ENCODE measurements at places on chromosomes 4 and X.

GRCh38 chr4:181364504-181364903, 878.7 kb upstream of the TENM3 start:
- DNase-seq, result no peak

DNA sequence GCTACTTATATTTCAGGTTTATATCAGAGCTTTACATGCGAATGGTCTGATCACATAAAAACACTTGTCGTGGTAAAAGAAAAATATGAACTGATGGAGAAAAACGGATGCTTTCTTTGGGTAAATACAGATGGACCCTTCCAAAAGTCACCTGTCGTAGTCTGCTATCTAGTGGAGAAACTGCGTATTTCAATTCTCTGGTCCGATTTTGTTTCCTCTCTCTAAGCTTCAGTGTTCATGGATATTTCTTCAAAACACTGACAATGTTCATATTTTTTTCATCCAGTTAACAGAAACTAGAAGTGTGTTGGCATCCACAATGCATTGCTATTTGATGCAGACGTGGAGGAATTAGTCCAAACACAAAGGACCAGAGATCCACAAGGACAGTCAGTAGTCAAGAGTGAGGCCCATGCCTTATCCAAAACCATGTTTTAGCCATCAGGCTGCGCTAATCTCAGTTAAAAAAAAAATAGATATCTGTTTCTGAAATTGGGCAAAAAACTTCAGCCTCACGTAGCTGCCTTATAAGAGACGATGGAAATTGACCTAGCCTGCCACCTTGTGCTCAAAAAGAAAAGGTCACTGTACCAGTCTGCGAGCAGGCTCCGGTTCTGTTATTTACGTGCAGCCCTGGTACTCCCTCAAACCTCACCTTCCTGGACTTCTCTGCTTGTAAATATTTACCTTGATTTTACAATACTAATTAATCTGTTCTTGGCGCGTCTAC, 16.0 kb downstream of the MEPE start:
- DNase-seq, result peak; percentile 51

DNA sequence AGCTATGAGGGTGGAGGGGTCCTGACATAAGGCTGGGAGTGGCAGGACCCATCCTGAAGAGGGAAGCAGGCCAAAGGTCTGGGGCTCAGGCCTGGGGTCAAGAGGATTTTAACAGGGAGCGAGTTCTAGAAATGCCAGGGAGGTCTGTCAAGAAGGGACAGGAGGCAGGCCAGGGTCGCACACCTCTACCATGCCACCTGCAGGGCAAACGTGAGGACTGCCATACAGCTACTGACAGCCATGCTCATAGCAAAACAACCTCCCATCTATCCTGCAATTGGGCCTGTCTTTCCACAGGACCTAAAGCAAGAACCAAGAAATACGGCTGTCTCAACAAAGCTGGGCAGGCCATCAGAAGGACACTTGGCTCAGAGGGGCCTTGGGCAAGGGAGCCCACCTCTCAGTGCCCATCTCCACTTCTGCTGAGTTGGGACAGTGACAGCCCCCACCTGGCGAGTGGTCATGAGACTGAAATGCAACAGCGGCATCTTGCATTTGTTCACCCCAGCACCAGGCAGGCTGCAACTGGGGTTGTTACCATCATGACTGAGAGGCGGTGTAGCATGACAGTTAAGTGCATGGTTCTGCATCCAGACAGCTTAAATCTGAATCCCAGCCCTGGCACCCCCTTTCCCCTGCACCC, 92.7 kb downstream of the WFS1 start:
- DNase-seq, result peak; percentile 56

GRCh38 chr4:92231511-92231910, 72.3 kb upstream of the GRID2 start:
- DNase-seq, result no peak

DNA sequence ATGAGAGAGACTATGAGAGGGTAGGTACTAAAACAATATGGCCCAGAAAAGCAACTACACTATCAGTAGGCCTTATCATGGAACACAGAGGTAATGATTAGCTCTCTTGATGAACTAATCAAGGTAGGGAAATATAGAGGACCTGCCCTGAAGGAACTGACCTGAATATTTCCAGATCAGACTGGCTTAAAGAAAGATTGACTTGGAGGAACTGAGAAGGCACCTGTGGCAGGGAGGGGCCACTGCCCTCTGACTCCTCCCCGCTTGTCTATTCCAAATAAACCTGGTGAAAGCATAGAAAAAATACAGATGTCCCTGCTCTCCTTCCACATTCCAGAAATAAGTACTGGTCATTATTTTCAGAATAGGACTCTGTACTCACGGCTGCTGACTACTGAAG, 5.5 kb downstream of the RPS6KA6 start:
- DNase-seq, result no peak

DNA sequence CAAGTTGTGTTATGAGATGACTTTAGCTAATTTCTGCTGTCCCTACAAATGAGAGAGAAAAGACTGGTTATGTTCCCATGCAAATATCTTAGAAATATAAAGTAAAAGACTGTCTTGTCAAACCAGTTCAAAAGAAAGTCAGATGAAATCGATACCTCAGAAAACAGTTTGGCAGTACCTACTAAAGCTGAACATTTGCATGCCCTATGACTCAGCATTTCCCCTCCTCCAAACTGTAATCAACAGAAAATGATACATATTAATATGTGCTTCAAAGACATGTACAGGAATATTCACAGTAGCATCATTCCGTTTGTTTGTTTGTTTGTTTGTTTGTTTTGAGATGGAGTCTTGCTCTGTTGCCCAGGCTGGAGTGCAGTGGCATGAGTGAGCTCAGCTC, 90.3 kb downstream of the ARX start:
- peak; percentile 88 for DNase-seq

DNA sequence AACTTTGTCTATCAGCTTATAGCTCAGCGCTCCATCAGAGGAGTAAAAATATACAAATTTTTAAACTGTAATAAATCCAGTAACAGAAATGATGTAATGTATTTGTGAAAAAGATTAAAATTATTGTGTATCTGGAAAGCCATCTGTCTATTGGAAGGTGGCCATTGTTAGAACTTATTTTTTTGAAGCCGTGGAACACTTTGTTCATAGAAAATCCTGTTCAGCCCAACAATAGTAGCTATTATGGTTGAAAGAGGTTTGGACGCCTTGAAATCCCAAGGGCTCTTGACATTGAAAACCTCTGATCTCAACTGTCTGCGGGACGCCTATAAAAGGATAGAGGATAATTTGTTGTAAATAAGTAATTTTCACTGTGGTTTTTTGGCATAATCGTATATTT, 98.3 kb downstream of the RAPGEF2 start:
- DNase-seq, result no peak

DNA sequence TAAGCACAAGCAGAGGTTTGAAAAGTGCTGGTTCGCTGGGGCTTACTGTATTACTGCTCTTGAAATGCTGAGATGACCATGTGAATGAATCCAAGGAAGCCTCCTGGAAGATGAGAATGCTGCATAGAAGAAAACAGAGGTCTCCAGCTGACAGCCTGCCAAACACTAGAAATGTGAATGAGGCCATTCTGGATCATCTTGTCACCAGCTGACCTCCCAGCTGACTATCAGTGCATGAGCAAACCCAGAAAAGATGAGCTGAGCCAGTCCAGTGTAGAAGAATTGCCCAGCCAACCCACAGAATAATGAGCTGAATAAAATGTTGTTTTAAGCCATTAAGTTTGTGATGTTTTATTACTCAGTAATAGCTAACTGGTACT, 49.1 kb upstream of the DYNLT3 start:
- DNase-seq, result no peak

DNA sequence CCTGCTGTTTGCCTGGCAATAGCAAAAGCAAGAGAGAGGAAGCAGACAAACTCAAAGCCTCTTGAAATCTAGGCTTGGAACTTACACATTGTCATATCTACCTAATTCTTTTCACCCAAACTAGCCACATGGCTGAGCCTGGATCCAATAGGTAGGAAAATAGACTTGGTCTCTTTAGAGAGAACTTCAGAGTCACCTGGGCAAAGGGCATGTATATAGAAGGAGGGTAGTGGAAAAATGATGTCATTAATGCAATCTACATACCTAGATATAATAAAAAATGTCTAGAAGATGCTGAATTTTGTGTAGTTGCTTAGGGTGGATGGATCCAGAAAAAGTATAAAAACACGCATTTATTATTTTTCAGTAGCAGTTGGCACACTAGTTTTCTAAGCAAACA, 237.0 kb upstream of the GEMIN8 start:
- DNase-seq, result no peak

DNA sequence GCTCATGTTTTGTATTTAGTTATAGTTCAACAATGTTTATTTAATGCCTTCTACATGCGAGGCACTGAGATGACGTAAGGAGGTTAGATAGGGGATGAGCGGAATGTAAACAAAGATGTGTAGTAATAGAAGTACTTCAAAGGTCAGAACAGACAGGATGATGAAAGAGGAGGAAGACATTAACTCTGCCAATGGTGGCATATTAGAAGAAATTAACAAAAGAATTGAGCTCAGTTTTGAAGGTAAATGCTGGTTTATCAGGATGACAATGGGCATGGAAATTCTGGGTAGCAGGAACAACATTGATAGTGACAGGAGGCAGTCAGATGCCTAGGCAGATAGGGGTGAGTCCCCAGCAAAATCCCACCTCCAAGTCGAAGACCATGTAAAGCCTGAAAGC, 62.3 kb upstream of the PGRMC2 start:
- no peak for DNase-seq

GRCh38 chr4:163284304-163284703, 48.1 kb downstream of the NPY1R start:
- DNase-seq, result no peak

DNA sequence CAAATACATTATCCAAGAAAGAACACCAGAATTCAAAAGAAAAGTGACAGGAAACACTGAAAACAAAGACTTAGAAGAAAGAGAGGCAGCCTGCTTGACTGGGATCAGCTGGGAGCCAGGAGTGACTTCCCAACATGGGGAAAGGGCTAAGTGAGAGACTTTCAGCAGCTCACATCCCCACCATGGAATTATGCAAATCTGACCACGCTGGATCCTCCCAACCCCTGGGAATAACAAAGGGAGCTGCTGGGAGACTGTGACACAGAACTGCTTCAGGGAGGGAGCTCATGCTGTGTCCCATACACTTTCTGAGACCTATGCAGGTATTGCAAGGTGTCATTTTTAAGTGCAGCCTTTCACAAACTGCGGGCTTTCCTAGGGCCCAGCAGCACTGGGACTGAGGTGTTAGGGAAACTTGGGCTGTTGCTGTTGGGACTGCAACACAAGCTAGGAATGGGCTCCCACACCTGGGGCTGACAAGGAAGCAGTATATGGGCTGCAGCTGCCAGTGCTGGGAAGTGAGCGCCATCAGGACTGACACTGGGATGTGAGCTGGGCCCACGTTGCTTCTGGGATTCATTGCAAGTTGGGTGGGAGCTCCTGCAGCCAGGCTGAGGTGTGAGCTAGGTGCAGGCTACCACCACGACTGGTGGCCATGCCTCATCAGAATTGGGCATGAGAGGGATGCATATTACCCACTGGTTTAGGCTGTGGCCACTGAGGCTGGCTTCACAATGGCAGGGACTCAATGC, 139.1 kb downstream of the KDR start:
- peak; percentile 70 for DNase-seq

DNA sequence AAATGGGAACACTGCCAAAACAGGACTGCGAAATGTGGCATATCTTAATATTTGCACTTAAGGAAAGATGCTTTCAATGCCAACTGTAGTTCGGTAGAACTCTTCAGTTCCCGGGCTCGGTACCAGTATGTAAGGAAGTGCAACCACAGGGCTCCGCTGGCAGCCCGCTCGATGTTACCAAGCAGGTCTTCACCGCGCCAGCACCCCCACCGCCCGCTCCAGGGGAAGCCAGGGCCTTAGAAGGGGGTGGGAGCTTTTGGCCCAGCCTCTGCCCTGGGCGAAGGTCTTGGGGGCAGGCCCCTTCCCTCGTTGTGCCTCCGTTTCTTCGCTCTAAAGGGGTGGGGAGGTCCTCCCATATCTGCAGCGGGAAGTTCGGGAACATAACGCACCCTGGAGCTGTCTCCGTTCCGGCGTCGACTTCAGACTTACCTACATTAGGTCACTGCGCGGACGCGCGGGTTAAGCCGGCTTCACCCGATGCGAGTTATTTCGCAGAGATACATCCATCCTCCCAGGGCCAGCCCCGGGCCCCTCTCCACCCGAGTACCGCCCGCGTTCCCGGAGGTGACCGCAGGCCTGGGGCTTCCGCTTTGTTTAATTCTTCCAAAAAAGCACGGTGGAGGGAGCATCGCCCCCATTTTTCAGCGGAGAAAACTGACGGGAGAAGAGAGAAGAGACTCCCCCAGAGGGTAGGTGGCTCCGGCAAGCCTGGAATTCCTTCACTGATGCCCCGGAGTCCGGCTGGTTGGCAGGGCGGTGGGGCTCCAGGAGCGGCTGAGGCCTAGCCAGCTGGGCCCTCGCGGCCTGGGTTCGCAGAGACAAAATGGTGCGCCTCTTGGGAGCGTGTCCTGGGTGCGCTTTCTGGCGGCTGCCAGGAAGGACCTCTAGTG, 1.0 kb upstream of the HMX1 start:
- DNase-seq, result no peak

GRCh38 chr4:110622841-110623717, at the start of gene PITX2:
Gene PITX2 (minus strand): TSS chr4:110623077. CDS start chr4:110622460, 617 bp downstream.
- peak; percentile 95 for DNase-seq

GRCh38 chr4:12393631-12394262, 965.1 kb upstream of the HS3ST1 start:
- no peak for DNase-seq

GRCh38 chr4:122681568-122681967, 50.9 kb upstream of the BBS12 start:
- no peak for DNase-seq

- no peak for DNase-seq
Measured at GRCh38 chr4:2788101-2788500, 4.8 kb upstream of the SH3BP2 start.

DNA sequence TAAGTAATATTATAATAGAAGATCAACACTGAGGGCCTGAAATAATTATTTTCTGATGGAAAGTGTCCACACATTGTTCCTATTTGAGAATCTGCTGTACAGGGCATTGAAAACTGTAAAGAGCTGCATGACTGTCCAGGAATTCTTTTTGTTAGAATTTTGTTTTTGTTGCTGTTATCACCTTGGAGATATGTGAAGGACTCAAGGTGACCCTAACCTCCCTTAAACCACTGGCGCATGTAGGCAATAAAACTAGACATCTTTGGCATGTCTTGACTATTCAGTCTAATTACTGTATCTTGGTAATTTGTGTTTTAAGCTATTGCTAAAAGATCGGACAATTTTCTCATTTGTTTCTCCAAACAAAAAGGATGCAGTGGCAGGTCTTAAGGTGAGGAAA, 55.5 kb upstream of the SMIM10 start:
- DNase-seq, result no peak

- no peak for DNase-seq
Measured at GRCh38 chr4:2318476-2318875, 56.6 kb upstream of the MXD4 start.

Measured in NCI-H526 (cell line).